ENCODE measurements at places on chromosomes 4 and X.

GRCh38 chr4:106971636-106972035, 64.5 kb downstream of the DKK2 start:
- DNase-seq, result no peak

DNA sequence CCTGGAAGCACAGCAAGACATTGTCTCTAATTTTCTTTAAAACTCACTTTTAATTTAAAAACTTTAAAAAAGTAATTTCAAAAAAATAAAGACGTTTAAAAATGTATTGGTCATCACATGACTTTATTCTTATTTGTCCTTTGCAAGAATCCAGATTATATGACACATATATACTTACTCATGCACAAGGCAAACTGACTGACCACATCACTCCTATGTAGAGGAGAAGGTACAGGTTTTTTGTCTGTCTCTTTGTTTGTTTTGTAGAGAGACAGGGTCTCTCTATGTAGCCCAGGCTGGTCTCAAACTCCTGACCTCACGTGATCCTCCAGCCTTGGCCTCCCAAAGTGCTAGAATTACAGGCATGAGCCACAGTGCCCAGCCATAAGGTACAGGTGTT, 28.6 kb downstream of the MAML3 start:
- DNase-seq, result no peak

DNA sequence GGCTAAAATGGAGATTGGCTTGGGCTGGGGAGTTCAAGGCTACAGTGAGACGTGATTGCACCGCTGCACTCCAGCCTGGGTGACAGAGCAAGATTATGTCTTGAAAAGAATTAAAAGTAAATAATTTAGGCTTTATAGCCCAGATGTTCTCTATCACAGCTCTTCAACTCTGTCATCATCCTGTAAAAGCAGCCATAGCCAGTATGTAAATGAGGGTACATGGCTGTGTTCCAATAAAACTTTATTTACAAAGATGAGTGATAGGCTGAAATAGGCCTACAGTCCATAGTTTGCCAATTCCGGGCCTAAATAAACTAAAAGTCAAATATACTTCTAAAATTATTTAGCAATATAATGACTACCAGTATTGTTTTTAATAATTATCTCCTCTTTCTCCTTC, 9.2 kb downstream of the RRH start:
- DNase-seq, result no peak

DNA sequence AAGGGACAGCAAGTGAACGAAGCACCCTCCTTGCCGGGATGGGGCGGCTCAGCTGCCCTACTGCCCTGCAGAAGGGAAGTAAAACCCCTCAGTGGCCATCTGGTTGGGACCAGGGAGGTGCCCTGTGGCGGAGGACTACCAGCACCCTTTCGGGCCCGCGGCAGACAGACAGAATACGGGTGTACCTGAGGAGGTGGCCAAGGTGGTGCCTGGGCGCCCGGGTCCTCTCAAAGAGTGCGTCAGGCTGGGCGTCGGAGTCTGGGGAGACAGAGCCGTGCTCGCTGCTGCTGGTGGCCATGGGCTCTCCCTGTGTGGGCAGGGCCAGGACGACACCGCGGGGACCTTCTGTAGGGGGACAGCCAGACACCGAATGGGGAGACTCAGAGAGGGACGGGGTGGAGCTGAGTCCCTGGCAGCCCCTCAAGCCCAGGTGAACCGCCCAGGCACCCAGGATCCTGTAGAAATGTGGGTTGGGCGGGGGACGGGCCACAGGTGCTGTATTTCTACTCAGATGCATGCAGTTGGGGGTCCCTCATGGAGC, 29.7 kb downstream of the PDHA1 start:
- DNase-seq, result no peak

DNA sequence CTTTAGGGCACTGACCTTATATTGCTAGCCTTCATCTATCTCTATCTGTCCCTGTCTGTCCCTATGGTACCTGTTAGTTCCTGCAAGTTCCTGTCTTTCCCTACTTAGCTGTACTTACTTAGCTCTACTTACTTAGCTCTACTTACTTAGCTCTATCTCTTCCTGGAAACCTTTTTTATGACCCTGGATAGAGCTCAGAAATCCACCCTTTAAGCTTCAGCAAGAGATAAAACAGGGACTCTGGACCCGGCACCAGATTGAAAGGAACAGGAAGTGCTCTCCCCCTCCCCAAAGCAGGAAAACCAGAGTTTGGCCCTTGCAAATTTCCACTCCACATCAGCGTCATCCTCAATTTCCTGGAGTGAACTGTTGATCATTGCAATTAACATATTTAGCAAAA, 12.3 kb upstream of the IL9R start:
- DNase-seq, result no peak

DNA sequence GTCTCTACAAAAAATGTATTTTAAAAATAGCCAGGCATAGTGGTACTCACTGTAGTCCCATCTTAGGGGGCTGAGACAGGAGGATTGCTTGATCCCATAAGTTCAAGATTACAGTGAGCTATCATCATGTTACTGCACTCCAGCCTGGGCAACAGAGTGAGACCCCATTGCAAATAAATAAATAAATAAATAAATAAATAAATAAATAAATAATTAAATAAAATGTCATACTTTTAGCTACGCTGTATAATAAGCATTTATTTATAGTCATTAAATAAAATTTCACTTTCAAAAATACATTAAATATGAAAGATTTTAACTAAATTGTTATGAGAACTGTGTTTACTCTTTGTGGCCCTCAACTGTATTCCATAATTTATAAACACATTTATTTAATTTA, 1124.2 kb downstream of the PCDH7 start:
- DNase-seq, result no peak

DNA sequence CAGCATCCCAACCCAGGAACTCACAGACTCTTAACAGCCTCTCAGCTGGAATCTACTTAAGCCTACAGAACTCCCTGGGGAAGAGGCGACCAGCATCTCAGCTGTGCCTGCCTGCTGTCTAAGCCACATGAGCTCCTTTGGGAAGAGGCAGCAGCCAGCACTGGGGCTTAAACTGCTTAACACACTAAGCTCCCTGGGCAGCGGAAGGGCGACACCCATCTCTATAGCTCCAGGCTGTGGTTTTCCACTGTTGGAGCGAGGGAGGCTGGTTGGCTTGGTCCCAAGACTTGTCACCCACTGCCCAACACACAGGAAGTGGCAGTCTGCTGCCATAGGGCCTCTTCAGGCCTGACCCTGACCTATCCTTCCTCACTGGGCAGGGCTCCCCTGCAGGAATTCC, 1544.1 kb upstream of the ADGRL3 start:
- DNase-seq, result no peak

DNA sequence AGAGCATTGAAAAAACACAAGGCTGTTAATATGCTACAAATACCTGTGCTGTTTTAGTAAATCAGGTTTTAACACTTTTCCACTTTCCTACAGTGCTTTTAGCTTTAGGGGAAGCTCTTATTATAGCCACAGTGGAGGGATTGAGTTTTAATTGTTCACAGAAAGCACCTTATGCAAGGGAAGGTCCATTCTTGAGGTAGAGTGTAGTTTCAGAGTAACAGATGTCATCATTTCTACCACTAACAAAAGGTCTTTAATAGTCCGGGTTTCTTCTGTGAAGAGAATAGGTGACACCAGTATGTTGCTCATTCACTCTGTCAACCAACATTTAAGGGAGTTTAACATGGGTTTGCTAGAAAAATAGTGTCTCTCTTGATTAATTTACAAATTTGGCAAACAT, 104.4 kb downstream of the STIM2 start:
- no peak for DNase-seq

- no peak for DNase-seq
Observed at GRCh38 chrX:17226736-17227135, 148.3 kb upstream of the NHS start.

GRCh38 chr4:145483514-145483913, 1.9 kb downstream of the SMAD1 start:
- DNase-seq, result no peak

GRCh38 chrX:48747415-48748016, 14.0 kb upstream of the GLOD5 start:
- no peak for DNase-seq

- no peak for DNase-seq
Observed at GRCh38 chr4:77800483-77801259, 18.5 kb downstream of the CNOT6L start.

DNA sequence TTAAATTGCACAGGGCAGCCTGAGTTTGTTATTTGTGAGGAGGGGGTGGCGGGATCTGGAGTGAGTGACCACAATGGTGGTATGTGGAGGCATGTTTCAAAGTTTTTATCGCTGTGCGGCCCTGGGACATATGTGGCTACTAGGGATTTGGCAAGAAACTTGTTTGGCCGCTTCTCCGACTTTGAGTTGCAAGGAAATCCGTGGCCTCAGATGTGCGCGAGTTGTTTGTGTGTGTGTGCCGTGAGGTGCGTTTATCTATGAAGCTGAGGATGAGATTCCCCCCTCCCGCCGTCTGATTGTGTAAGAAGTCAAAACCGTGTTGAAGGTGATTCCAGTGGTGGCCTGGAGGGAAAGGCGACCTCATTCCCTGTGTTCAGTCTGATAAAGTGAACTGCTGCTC, 1.4 kb downstream of the JADE3 start:
- DNase-seq, result no peak

- no peak for DNase-seq
Observed at GRCh38 chr4:82287720-82288119, 86.1 kb downstream of the HNRNPD start.

GRCh38 chr4:108433832-108434231, 186.5 kb upstream of the RPL34 start:
- no peak for DNase-seq

- no peak for DNase-seq
Observed at GRCh38 chrX:47030339-47030738, 47.9 kb upstream of the RGN start.

Measured in vagina (tissue), 2 donors.